ENCODE measurements at places on chromosomes 5 and 9. TPM values are rescaled to one million over a fixed set of nuclear protein-coding genes. Genes with fewer than 3 reads are reported as not detected.
A peak's percentile ranks its signal among the peaks of the same experiment; 100 is the strongest.

GRCh38 chr5:17189381-17190036 lies 27.9 kb upstream of the BASP1 start:
- DNase-seq, result peak; percentile 75

The S1PR3 gene
- 38.7 TPM for total RNA-seq

The ANKRD20A1 gene
- total RNA-seq, result not detected

The HTR1A gene
- not detected for total RNA-seq

All from MG63 (cell line).